Activated CD4-positive, alpha-beta memory T cell treated with anti-CD3 and anti-CD28 coated beads, Interleukin-2, amount 10 ng/mL, durations not matched to agents 7 days and 5 days (primary cell): ENCODE measurements at places on chromosomes 11 and 22. TPM values are rescaled to one million over a fixed set of nuclear protein-coding genes. Genes with fewer than 3 reads are reported as not detected.

DNA sequence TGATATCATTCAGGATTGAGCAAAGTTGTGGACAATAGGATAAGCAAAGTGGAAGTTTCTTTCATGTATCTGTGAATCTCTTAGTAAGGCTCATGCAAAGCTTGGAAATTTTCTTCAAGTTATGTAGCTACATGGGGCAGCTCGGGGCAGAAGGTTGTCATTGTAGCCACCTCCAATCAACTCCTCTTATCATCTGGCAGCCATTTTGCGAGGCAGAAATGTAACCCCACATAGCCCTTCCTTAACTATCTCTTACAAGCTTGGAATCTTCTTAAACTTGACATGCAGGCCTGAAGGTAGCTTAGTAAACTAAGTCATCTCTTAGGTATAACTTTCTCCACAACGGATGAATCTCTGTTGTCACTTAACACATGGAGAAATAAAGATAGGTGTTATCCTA lies 392.8 kb downstream of the AASDHPPT start:
- no peak overlapping the region for H3K4me3 ChIP-seq
- no peaks in the 10 kb centered on the region for H3K4me1 ChIP-seq
- H3K27ac ChIP-seq, result no peak overlapping the region
- H3K36me3 ChIP-seq, result no peaks in the 10 kb centered on the region

DNA sequence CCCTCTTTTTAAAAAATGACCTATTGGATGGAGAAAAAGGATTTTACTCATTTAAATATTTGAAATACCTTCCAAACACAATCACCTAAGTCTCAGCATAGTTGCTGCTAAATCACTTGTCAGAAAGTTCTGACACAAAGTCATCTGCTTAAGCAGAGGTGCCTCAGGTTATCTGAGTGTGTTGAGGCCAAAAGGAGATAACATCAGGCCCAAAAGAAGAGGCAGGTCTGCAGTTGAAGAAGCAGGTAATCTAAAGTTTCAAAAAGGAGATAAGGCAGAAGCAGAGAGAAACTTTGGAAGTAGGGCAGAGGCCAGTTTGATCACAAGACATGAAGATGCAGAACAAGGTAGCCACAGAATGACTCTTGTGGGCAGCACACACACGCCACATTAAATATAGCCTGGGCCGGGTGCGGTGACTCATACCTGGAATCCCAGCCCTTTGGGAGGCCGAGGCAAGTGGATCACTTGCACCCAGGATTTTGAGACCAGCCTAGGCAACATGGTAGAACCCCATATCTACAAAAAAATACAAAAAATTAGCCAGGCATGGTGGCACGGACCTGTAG lies 175.7 kb upstream of the API5 start:
- H3K4me1 ChIP-seq, result no peaks in the 10 kb centered on the region
- no peak for DNase-seq
- H3K4me3 ChIP-seq, result no peak overlapping the region
- H3K27me3 ChIP-seq, result no peaks in the 10 kb centered on the region
- no peak overlapping the region for H3K27ac ChIP-seq

The ADAMTS8 gene
- not detected for total RNA-seq

DNA sequence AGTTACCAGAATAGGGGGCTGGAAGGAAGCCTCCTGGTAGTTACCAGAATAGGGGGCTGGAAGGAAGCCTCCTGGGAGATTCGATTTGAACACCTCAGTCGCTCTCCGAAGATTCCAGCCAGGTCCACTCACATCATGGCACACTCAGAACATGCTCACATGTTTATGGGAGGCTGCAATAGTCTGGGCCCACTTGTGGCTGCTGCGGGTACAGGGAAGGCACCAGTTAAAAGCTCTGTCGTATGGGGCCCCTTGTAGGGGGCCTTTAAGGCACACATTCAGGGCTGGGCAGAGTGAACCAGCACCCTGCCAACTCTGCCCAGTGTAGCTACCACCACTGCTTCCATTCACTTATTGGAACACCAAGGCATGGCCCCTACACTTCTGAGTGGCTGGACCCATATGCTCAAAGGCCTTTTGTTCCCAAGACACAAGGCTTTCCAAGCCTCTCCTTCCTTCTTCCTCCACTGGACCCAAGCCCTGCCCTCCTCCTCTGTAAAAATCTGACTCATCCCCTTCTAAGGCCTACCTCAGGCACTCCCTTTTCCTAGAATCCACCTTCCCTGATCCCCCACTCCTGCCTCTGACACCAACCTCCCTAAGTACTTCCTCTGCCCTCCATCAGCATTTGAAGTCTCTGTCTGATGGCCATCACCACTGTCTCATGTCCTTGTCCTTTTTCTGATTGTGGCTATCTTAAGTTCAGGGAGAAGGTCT lies 28.0 kb downstream of the USP35 start:
- no peak for DNase-seq
- peaks cover 16% of the 10 kb centered on the region for H3K4me1 ChIP-seq
- H3K27me3 ChIP-seq, result no peaks in the 10 kb centered on the region
- peaks cover 59% of the 10 kb centered on the region for H3K36me3 ChIP-seq
- H3K27ac ChIP-seq, result no peak overlapping the region

DNA sequence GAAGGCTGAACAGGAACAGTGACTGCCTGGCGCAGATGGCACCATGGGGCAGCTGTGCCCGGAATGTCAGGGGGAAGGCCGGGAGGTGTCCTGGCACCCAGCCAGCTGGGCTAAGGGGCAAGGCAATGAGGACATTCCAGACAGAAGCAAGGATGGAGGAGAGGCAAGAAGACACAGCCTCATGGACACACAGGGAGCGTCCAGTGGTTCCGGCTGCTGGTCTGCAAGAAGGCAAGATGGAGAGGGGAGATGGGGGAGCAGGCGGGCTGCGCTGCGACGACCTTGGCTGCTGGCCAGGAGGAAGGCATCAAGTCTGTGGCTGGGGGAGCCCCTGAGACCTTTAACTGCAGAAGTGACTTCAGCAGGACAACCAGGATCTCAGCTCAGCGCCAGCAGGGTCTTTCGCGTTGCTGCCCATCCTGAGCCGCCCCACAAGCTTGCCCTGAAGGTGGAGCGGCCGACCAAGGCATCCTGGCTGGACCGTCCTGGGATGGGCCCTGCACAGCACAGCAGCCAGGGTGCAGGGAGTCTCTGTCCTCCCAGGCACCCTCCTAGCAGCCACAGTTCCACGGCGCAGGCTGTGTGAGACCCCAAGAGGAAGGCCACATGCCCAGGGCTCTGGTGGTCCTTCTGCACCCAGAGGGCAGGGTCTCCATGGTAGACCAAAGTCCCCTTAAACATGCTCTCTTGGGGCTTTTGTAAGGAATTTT lies 531.7 kb downstream of the BRD1 start:
- no peak overlapping the region for H3K4me3 ChIP-seq
- DNase-seq, result peak; percentile 12
- H3K4me1 ChIP-seq, result no peaks in the 10 kb centered on the region
- no peaks in the 10 kb centered on the region for H3K27me3 ChIP-seq
- H3K36me3 ChIP-seq, result no peaks in the 10 kb centered on the region

DNA sequence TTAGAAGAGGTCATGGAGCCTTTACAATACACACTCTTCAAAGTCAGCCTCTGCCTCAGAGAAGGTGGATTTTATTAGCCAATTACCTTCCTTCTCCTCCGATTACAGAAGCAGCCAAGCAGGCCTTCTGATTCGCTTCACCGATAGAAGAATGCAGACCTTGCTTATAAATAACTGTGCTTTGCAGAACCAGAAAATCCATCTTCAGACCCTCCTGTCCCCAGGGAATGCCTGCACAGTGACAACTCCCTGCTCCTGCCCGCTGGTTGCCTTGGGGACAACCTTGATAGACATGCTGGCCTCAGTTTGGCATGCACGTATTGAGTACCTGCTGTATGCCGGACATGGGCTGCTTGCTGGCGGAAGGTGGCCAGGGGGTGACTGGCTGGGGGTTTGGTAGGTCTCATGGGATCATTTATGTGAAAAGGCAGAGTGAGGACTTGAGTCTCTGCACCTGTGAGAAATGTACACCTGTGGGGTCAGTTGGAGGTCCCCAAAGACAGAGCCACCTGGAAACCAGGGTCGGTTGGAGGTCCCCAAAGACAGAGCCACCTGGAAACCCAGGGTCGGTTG lies 1238.7 kb downstream of the BRD1 start:
- no peaks in the 10 kb centered on the region for H3K36me3 ChIP-seq
- no peak overlapping the region for H3K4me3 ChIP-seq
- no peak overlapping the region for H3K27ac ChIP-seq
- no peaks in the 10 kb centered on the region for H3K27me3 ChIP-seq
- no peaks in the 10 kb centered on the region for H3K4me1 ChIP-seq
